ENCODE measurements at places on chromosomes 1 and 21. TPM values are rescaled to one million over a fixed set of nuclear protein-coding genes. Genes with fewer than 3 reads are reported as not detected.

HMGCS2 gene
- not detected for total RNA-seq

DNA sequence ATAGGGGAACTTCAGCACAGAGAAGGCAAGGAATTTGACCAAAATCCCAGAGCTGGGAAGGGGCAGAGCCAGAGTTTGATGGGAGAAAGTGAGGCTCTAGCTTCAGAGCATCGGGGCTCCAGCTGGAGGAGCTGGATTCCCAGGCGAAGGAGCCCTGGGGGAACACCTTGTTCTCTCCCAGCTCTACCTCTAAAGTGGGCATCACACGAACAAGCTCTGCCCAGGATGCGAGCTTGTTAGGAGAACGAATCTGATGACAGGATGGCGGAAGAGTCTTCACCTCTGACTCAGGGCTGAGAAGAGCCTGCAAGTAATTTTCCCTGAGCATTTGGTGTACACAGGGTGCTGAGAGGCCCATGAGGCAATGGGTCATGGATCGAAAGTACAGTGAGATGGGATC, 22.0 kb downstream of the TNNT2 start:
- DNase-seq, result no peak

DNA sequence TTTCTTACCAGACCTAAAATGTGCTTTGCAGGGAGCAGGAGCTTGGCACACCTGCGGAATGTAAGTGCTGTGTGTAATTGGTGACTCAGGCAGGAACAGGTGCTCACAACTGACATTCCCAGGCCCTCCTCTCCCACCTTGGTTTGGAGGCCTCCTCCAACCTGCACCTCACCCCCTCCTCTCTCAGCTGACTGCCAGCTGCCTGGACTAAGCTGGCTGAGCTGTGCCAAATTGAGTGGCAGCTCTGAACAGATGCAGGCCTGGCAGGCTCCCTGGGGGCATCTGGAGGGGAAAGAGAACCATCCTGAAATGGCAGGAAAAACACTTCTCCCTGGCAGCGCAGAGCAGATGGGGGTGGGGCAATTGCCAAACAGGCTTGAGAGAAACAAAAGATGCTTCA, 91.7 kb upstream of the PGBD5 start:
- DNase-seq, result no peak

NID1 gene
- 67.7 TPM for total RNA-seq

GRCh38 chr1:26949926-26950319, 10.3 kb downstream of the KDF1 start:
- no peak for DNase-seq

OR2T1 gene
- total RNA-seq, result not detected

UMODL1 gene
- not detected for total RNA-seq

DNA sequence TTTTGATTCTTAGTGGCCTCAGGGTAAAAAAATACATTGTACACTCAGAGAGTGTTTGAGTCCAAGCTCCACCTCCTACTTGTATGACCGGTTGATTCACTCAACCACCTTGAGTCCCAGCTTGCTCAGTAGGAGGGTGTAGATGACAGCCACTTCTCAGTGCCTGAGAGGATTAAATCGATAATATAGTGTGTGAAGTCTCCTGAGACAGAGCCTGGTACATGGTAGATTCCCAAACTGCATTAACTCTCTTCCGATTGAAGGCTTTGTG, 38.4 kb downstream of the NCMAP start:
- DNase-seq, result no peak

Measured in pulmonary artery endothelial cell (primary cell).